ENCODE measurements at places on chromosomes 5 and 9.

GRCh38 chr5:154791535-154791934 lies 36.4 kb downstream of the LARP1 start:
- DNase-seq = no peak

GRCh38 chr5:144422018-144422727 lies 251.5 kb downstream of the KCTD16 start:
- DNase-seq = no peak

- peak; percentile 49 for DNase-seq
These were observed 52.1 kb upstream of the EQTN start for GRCh38 chr9:27348785-27349697.

GRCh38 chr5:35197351-35197750 lies 32.9 kb downstream of the PRLR start:
- no peak for DNase-seq

DNA sequence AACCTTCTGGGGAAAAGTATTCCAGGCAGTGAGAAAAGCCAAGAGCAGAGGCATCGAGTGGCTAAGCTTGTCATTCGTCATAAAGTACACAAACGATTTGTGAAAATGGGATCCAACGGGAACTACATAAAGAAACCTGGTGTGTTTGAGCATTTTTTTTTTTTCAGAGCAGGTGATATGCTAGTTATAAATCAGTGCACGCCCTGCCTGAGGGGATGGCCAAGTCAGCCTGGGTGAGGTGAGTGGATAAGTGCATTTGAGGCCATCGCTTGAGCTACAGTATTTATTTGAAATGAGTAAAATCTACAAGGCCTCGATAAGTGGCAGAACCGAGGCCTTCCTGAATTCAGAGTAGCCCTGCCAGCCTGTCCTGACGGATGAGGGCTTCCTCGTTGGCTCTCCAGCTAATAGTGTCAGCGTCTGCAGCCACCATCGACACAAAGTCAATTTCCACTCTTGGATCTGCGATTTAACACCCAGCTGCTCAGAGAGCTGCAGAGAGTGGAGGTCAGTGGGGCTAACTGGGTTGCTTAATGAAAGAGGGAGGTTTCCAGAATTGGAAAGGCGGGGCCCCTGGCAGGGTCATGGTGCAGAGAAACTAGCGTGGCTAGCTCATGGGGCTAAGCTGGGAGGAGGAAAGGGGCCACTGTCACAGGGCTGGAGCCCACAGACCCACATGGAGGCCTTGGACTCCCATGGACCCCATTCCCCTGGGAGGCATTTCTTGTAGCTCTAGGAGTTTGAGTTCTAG lies 27.3 kb downstream of the PPARGC1B start:
- peak; percentile 34 for DNase-seq

- peak; percentile 22 for DNase-seq
These were observed 640 bp downstream of the TRIM32 start for GRCh38 chr9:116687754-116688135.

DNA sequence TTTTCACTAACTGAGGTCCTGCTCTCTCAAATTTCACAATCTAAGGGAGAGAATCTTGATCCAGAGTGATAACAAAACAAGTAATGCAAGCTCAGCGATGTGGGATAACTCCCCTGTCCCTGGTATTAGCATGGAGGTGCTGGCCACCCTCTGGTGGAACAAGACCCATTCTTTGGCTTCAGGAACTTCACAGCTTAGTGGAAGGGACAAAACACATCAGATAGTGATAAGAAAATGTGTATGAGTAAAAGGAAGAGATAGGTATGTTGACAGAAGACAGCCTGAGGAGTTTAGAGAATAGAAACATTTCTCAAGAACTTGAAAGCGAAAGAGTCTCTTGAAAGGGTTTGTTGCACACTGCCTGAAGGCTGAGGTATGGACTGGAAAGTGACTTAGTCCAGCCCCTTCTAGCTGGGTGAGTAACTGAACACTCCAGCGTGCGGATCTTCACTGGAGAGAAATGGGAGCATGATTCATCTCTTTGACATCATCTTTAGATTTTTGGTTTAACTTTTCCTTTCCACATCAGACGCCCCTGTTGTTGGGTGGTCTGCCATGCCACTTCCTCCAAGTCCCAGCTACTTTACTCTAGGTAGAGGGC lies 25.4 kb upstream of the ZSWIM6 start:
- DNase-seq = no peak

GRCh38 chr9:109171926-109172325 lies 4.9 kb upstream of the FRRS1L start:
- no peak for DNase-seq

- no peak for DNase-seq
These were observed 1823.4 kb downstream of the MAT2B start for GRCh38 chr5:165328846-165329245.

- no peak for DNase-seq
These were observed 431.7 kb upstream of the CTNND2 start for GRCh38 chr5:12335938-12336337.

- no peak for DNase-seq
These were observed 241.6 kb upstream of the RORB start for GRCh38 chr9:74255489-74255984.

DNA sequence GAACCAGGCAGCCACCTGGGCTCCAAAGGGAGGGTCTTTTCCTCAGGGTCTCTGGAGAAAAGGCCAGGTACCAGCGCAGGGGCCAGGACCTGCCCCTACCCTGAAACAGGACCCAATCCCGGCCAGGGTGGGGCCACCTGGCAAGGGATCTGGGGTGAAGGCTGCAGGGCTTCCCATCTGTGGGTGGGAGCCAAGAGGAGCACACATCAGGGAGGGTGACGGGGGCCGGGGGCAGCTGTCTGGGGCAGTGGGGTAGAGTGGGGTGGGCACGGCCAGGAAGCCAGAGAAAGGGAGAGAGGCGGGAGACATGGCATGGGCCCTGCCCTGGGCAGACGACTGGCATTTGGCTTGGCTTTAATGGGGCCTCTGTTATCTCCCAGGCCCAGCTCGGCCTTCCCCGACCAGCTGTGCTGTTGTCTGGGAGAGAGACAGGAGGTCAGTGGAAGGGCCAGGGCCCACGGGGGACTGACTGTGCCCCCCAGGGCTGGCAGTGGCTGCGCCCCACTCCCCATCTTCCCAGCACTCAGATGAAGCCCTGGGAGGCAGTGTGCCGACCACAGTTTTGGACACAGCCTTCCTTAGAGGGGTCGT lies 57.2 kb upstream of the RNF130 start:
- no peak for DNase-seq

GRCh38 chr9:95313010-95313498 lies 4.5 kb downstream of the FANCC start:
- peak; percentile 94 for DNase-seq

DNA sequence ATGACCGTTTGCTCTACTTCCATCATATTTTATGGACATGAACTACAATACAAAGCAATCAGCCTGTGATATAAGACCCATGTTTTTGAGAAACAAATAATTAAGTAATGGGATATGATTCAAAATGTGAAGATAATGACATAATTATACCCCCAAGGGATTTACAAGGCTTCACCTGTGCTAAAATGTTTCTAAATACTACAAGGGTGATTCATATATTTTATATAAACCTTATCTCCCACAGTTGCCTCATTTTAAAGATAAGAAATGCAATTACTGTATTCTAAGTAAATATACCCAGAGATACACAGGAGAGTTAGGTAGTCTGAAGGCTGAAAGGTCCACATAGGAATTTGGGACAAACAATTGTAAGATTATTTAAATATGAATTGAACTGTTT lies 662.0 kb upstream of the CHD1 start:
- no peak for DNase-seq
